ENCODE measurements at places on chromosomes 1 and 21.

- no peak for DNase-seq
Observed at GRCh38 chr1:53328541-53329499, 950 bp upstream of the LRP8 start.

GRCh38 chr1:212366901-212367300 is 47.8 kb downstream of the PACC1 start:
- DNase-seq, result peak; percentile 37

- no peak for DNase-seq
Observed at GRCh38 chr1:202642212-202642611, 68.0 kb downstream of the SYT2 start.

- no peak for DNase-seq
Observed at GRCh38 chr1:62589321-62589720, 8.0 kb upstream of the ANGPTL3 start.

- no peak for DNase-seq
Observed at GRCh38 chr1:173191011-173191705, 16.0 kb downstream of the TNFSF4 start.

DNA sequence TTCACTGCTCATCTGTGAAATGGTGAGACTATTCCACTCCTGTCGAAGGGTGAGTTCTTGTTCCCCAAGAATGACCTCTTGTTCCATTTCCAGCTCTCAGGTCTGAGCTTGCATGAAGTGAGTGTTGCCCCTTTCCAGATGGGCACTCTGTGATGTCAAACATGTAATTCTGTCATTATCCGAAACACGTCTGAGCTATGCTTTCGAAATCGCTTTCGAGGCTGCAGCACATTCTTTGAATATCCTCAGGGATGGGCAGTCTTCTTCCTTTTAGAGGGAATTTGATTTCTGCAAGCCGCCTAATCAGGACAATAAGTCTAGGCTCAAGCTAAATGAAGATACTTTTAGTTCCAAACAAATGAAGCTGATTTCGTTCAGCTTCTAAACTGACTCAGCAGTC is 15.1 kb downstream of the NFASC start:
- DNase-seq, result no peak

DNA sequence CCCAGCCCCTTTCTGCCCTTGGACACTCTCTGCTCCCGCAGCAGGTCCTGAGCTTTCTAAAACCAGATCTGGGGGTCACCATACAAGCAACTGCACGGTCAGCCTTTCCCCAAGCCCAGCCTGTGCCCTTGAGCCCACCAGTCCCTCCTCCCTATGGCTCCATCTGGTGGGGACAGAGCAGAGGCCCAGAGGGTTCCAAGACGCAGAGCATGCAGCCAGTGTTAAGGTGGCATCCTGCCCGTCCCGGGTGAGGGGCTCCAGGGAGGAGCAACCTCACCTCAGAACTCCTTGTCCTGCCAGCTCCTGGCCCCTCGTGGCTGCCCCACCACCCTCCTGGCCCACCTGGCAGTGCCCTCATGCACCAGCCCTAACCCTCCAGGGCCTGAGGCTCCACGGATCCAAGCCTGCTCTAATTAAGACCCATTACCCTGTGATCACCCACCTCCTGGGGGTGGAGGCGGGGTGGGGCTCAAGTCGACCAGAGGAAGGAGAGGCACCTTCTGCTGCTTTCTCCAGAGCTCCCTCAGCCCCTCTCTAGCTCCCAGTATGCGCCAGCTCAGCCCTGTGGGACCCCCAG is 8.5 kb downstream of the CHD5 start:
- peak; percentile 36 for DNase-seq

DNA sequence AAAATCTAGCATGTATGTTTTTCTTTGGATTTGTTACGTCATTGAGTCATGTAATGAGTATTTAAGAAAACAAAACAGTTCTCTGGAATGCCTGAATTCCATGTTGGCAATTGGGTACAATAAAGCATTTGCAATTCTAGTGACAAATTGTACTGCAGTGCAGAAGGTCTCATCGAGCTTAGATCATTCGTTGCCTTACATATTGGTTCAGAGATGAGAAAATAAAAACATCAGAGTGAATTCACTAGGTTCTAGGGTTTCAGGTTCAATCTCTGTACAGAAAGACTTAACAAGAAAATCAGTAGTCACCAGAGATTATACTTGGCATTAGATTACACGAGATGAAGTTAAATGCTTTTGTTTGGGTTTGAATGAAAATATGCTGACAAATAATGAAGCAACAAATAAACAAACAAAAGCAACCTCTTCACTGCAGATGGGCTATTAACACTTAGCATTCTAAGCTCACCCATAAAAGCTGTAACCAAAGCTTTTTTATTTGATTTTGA is 124.7 kb downstream of the RYR2 start:
- DNase-seq, result no peak

- no peak for DNase-seq
Observed at GRCh38 chr1:199089393-199090122, 450.7 kb downstream of the PTPRC start.

GRCh38 chr1:63966016-63966415 is 192.2 kb downstream of the ROR1 start:
- no peak for DNase-seq

- no peak for DNase-seq
Observed at GRCh38 chr21:35096959-35097358, 47.9 kb upstream of the RUNX1 start.

GRCh38 chr1:243939167-243939848 is 89.3 kb upstream of the AKT3 start:
- DNase-seq, result no peak

DNA sequence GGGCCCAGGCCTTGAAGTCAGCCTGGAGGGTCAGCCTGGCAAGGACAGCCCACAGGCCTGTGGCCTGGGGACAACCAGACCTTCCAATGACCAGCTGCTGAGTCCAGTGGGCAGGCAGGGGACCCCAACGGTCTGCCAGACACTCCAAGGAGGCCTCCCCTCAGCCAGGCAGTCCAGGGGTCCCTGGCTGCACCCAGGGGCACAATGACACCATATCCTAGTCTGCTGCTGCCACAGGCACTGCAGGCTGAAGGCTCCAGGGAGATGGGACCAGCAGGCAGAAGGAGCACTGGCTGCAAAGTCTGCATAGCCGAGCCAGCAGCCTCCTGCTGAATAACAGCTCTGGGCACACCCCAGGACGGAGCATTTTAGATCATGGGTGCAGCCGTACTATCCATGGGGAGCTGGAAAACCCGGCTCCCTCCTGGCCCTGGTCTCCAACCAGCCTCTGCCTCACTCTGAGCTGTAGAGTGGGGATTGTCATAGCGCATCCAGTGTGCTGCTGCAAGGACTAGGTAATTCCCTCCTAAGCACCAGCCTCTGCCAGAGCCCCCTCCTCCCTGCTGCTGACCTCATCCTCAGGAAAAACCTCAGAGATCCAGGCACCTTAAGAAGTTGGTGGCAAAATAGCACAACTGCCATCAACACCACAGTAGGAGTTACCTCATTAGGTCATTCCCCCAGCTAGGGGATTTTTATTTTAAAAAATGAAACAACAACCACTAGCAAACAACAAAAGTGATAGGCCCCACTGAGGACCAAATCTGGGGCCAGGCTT is 4.8 kb upstream of the LAPTM5 start:
- DNase-seq, result no peak

GRCh38 chr1:98188774-98189173 is 267.9 kb upstream of the DPYD start:
- DNase-seq, result no peak

GRCh38 chr1:185338719-185339622 is 21.9 kb upstream of the IVNS1ABP start:
- DNase-seq, result peak; percentile 92

- DNase-seq, result no peak
Observed at GRCh38 chr1:74145086-74145485, 52.9 kb downstream of the LRRIQ3 start.

GRCh38 chr1:157803851-157804250 is 16.1 kb downstream of the FCRL1 start:
- DNase-seq, result no peak

DNA sequence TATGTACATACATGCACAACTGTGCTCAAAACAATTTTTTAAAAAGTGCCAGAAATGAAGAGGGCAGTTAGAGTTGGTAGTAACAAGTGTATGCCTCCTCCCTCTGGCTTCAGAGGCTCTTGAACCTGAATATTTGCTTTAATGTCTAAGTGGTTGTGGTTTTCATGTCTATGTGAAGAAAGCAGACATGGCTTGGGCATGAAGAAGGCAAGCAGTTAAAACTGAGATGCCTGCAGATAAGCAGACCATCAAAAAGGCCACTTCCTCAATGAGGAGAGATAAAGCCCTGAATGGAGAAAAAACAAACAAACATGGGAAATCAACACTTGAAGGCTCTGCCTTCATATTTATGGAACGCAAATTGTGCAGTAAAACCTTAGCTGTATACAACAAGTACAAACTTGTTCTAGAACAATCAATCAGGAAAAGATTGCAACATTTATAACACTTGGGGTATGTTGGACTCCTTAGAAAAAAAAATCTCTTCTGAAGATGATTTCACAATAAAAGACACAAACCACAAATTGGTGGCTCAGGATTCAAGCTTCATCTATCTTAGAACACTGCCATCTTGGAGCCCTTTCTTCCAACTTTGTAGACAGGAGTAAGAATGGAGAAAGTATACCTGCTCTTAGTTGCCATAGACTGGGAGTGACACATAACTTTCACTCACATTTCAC is 52.7 kb upstream of the PLA2G4A start:
- no peak for DNase-seq

GRCh38 chr1:161506336-161507223 is 1.3 kb downstream of the FCGR2A start:
- DNase-seq, result peak; percentile 78

- DNase-seq, result no peak
Observed at GRCh38 chr1:66626261-66626660, 92.3 kb downstream of the SGIP1 start.

GRCh38 chr1:153509036-153509435 is 26.8 kb downstream of the S100A6 start:
- no peak for DNase-seq
